ENCODE measurements at places on chromosomes 12 and 14.
A peak's percentile ranks its signal among the peaks of the same experiment; 100 is the strongest.

DNA sequence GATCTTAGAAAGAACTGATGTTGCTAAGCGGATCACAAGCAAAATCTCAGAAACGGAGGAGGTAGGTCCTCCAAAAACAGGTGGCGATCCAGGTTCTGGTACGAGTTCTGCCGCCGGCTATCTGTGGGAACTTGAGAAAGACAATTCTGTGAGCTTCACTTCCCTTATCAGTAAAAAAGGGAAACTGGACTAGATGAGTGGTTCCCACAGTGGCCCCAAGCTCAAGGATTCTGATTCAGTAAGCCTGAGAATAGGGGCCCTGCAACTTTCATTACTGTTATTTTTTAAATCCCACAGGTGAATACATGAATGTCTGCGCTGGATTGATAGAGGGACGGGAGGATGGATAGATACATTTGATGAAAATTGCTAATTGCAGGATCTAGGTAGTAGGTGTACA is 160.2 kb downstream of the PPM1H start:
- no peak for DNase-seq

DNA sequence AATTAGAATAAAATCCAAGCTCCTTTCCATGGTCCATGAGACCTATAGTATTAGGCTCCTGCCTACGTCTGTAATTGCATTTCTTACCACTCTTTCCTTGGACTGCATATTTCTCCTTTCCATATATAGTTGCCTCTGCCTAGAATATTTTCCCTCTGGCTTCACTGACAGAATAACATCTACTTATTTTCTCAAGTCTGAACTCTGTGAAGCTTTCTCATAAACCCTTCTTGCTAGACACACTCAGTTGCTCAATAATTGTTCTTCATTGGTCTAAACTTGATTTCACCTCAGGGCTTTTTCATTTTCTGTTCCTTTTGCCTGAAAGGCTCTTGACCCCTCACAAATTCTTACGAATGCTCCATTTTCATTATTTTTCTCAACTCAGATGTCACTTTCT is 36.9 kb upstream of the KRAS start:
- DNase-seq = no peak

- no peak for DNase-seq
These were observed 59.4 kb downstream of the TSPAN11 start for GRCh38 chr12:30985814-30986452.

- DNase-seq = no peak
These were observed 53.8 kb downstream of the HRK start for GRCh38 chr12:116827432-116827831.

- no peak for DNase-seq
These were observed 2.4 kb upstream of the MLH3 start for GRCh38 chr14:75053396-75054291.

DNA sequence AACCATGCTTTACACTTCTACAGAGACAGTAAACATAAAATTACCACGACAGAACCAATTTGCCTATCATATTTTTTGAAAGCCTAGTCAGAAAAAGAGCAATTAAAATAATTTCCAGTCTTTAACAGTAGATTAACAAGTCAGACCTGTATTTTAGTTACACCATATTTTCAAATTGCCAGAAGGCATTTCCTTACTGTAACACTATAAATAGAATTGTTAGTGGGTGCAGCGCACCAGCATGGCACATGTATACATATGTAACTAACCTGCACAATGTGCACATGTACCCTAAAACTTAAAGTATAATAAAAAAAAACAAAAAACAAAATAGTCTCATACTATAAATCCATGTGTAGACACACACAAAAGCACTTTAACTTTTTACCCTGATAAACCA is 16.0 kb downstream of the SOS2 start:
- no peak for DNase-seq

- no peak for DNase-seq
These were observed 95.2 kb upstream of the TBX3 start for GRCh38 chr12:114779186-114779585.

GRCh38 chr12:12502815-12503151 is 59.9 kb downstream of the DUSP16 start:
- DNase-seq = no peak

DNA sequence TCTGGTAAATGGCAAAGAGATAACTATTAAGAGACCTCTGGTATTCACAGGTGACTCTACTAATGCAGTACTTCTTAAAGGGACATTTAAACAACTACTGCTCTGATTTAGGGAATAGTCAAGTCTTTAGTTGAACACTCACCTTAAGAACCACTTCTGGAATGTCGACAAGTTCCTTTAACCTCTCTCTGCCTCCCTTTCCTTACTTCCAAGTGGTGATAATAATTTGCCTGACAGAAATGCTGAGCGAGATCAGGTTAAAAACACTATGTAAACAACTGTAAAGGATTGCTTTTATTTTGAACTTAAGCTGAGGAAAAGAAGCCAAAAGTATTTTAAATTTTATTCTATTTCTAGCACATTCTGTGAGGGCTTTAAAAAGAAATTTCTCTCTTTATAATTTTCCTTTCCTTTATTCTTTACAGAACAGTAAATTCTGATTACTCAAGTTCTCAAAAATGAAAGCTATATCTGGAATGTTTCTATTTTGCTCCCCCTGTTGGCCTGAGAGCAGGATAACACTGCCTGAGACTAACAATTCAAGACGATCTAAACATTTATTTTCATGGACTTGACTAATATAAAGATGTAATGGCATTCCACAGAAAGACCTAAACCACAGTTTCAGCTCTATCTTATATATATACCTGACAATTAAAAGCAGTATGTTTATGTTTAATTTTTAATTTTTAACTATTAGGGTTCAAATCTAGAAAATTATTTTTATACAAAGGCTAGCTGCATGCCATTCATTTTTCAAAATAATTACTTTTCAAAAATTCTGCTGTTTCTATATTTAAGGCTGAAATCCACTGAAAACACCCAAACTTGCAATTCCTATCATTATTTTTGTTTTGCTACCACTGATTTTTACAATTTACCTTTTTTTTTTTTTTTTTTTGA is 29.2 kb downstream of the ZCCHC8 start:
- peak; percentile 18 for DNase-seq

- DNase-seq = no peak
These were observed 440.7 kb downstream of the KCNH5 start for GRCh38 chr14:62604524-62604923.

GRCh38 chr12:128474916-128475315 is 207.9 kb downstream of the TMEM132C start:
- DNase-seq = no peak

DNA sequence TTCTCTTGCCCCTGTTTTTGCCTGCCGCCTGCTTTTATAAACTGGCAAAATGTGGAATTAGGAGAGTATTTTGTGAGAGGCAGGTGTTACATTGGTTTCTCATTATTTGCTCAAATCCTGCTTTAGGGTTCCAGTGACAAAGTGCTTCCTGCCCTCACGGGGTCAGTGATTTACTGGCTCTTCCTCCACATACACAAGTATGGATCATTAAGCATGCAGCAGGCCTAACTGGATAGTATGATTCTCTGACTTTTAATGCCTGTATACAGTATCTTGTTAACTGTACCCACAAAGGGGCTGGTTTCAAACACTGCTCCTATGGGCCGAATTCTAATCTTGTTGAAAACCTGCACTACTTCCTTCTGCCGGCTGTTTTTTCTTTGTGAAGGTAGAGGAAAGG is 63.2 kb downstream of the PTCSC3 start:
- DNase-seq = no peak

DNA sequence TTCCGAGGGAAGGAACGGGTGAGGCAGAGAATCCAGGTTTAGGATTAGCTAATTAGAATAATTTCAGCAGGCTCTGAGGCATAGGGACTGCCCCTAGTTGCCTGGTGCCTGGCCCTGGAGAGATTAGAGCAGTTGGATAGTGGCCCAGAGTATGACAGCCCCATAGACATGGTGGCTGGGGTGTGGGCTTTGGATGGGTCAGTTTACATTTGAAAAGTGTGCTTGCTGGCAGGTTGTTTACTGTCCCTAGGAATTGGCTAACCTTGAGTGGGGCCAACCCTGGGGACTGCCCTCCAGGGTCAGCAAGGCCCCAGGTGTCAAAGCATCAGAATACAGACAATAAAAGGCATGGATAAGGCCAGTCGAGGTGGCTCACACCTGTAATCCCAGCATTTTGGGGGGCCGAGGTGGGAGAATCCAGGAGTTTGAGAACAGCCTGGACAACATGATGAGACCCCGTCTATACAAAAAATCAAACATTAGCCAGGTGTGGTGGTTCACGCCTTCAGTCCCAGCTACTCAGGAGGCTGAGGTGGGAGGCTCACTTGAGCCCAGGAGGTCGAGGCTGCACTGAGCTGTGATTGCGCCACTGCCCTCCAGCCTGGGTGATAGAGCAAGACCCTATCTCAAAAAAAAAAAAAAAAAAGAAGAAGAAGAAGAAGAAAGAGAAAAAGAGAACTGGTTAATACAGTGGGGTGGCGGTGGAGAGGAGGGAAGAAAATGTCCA is 182.3 kb upstream of the PWP1 start:
- DNase-seq = no peak

- no peak for DNase-seq
These were observed 59.5 kb downstream of the SLC4A8 start for GRCh38 chr12:51484119-51484518.

DNA sequence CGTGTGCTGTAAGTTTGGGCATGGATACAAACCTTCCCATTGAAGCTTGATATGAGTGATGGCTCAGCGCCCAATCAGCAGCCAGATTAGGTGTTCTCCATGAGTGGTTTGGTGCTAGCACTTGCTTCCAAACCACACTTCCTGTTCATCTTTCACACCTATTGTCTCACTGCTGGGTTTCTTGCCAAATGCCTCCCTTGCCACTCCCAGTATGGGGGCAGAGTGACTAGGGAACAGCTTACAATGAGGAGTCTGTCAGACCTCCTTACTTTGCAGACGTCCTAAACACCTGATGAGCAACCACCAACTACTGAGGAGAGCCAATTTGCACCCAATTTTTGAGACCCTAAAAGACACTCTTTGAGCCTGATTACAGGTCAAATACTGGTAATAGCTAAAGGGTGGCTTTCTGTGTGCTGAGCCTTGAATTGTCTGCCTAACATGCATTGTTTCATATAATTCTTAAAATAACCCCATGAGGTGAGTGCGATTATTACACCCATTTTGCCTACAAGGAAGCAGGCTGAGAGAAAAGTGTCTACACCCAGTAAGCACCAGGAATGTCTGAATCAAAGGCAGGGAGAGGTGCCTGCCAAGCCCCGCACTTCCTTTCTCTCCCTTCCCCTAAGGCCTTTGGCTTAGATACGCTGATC is 48.4 kb upstream of the FOS start:
- DNase-seq = no peak

GRCh38 chr14:34817768-34818167 is 57.4 kb downstream of the BAZ1A start:
- DNase-seq = no peak

DNA sequence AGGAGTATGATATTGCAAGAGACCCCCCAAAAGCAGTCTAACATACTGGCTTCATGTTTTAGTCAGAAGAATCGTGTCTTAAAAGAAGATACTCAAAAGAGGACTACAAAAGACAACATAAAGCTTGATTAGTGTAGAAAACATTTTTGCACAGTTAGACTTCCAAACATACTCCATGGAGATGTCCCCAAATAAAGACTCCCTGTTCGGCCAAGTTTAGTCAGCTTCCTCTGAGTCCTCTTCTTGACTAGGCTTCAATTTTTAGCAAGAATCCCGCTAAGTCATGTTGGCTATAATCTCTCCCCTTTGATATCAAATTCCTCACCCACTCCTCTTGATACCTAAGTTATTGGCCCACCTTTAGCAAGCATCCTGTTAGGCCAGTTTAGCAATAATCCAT is 298.0 kb downstream of the RMST start:
- no peak for DNase-seq

- DNase-seq = no peak
These were observed 667.6 kb upstream of the TBX3 start for GRCh38 chr12:115351514-115352077.

DNA sequence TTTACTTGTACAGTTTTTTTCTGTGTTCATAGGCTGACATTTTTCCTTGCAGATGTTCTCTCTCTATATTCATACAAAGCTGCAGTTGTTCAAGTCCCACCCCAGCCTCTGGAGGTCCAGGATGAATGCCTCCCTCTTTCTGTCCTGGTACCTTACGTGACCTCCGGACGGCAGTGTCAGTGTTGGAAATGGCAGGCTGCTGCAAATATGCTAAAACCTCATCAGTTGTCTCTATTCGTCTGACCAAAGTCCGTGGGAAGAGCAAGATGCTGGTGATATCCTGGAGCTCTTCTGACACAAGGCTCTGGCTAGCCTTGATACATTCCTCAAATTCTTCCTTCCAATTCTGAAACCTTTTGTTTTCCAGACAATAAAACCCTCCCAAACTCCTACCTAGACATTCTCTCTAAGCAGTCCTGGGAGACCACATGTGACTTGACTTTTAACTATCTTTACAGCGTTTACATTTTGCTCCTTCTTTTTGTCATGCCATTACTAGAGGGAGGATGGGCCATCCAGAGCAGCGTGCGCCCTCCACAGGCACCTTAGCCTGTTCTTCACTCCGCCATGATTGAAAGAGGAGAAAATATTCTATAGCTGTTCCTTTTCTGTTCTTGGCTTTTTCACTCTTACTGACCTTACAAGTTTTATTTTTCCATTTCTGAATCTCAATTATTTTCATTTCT is 143.6 kb downstream of the RGS6 start:
- no peak for DNase-seq

DNA sequence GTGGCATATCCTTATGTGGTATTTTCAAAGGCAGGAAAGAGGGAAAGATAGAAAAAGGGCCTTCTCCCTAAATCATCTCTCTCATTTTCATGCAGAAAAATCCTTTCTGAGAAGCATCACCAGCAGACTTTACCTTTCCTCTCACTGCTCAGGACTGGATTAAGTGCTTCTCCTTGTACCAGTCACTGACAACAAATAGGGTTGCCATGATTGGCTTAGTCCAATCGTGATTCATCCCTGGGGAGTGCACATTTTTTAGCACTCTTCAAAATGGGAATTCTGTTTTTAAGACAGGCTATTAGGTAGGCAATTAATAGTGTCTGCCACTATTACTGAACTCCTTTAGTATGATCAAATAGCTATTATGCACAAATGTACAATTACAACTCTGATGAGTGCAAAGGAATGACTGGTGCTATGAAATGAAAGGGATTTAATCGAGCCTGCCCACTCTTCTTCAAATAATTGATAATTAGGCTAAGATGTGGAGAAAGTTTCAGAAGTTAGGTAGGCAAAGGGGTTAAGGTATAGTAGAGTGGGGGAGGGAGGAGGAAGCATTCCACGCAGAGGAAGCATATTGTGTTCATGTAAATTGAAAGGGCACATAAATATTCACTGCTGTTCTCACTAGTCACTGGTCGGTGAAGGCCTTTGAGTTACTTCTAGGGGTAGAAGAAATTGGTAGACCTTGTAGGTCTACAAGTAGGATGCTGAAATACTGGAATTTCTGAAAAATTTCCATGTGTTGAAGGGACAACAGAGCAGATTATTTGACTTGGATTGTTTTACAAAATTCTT is 84.0 kb downstream of the MSRB3 start:
- no peak for DNase-seq

DNA sequence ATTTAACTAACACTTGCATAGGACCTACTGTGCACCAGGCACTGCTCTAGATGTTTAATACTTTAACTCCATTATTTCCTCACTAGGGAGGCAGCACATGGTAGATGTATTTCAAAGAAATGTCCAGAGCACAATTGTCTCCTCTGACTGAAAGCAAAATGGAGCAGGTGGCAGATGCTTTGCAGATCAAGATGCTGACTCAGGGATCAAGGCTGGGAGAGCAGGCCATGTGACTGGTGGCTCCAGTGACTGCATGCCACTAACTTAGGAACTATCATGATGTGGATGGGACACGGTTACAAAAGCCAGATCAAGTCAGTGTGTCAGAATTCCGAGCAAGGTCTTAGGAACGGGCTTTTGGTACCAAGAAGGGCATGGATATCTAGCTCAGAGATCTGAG is 28.2 kb downstream of the SERPINA11 start:
- no peak for DNase-seq

GRCh38 chr12:110849221-110849620 is 2.4 kb downstream of the CCDC63 start:
- DNase-seq = no peak
